Osteocyte (in vitro differentiated cells): ENCODE measurements at places on chromosomes 4 and X.

GRCh38 chr4:30801876-30802275 lies 81.7 kb downstream of the PCDH7 start:
- H3K27me3 ChIP-seq = no peaks in the 10 kb centered on the region
- peaks cover 20% of the 10 kb centered on the region for H3K4me1 ChIP-seq
- peak overlapping the region; percentile 45 for H3K27ac ChIP-seq
- DNase-seq = no peak
- H3K4me3 ChIP-seq = no peak overlapping the region

DNA sequence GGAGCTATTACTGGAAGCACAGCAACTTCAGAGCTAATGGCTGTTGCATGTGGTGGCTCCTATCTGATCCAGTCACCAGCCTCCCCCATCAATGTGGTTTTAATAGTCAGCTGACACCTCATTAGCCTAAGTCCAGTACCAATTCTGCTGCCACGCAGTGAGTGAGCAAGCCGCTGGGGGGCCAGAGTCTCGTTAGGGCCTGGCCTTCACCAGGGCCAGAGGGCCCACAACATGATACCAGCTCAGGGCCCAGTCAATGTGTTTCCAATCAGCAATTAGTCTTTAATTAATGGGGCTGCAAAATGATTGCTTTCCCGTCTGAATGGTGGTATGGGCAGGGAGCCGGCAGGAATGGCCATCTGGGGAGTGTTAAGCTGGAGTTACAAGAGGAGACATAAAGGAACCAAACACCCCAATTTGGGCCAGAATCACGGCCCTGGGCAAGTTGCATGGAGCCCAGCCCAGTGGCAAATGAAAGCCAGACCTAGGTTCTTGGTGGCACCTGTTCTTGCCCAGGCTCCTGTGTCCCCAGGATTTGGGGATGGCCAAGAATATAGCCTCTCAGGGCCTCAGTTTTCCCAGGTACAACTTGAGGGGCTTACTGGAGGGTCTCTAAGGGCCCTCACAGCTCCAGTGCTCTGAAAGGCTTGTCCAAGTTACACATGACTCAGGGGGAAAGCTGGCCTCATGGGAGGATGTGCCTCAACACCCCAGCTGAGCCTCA lies 119.2 kb downstream of the EFNB1 start:
- no peak overlapping the region for H3K27ac ChIP-seq
- no peaks in the 10 kb centered on the region for H3K36me3 ChIP-seq
- no peaks in the 10 kb centered on the region for H3K27me3 ChIP-seq
- no peak for DNase-seq

- DNase-seq = no peak
- no peak overlapping the region for H3K27ac ChIP-seq
- peaks cover 8% of the 10 kb centered on the region for H3K27me3 ChIP-seq
- no peaks in the 10 kb centered on the region for H3K4me1 ChIP-seq
- no peak overlapping the region for H3K4me3 ChIP-seq
Observed at GRCh38 chr4:102493257-102493656, 7.9 kb upstream of the NFKB1 start.

GRCh38 chrX:55057675-55058249 lies 17.1 kb upstream of the PAGE2B start:
- peaks cover 11% of the 10 kb centered on the region for H3K27me3 ChIP-seq
- H3K4me1 ChIP-seq = peaks cover 10% of the 10 kb centered on the region
- peak overlapping the region; percentile 39 for H3K27ac ChIP-seq
- no peaks in the 10 kb centered on the region for H3K36me3 ChIP-seq
- DNase-seq = no peak

DNA sequence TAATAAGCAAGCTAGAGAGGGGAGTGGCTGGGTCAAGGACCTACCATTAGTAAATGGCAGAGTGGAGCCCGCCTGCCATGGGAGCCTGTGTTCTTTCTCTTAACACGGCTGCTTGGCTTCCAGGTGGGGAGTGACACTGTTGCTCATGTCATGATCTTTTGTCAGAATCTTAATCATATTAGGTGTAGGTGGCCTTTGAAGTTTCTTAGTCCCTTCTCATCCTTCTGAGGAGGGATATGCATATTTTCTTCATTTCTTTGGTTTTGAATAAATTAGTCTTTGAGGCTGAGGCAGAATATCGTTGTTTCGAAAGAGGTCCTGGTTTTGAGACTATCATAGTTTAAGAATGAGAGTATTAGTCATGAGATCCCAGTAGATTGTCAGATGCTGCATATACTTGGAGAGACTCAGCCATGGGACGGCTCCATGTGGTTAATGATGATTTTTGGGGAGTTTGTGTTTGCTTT lies 28.9 kb downstream of the SNX25 start:
- H3K27ac ChIP-seq = no peak overlapping the region
- no peak for DNase-seq
- no peak overlapping the region for H3K4me3 ChIP-seq
- H3K36me3 ChIP-seq = peaks cover 11% of the 10 kb centered on the region
- H3K4me1 ChIP-seq = peaks cover 51% of the 10 kb centered on the region

DNA sequence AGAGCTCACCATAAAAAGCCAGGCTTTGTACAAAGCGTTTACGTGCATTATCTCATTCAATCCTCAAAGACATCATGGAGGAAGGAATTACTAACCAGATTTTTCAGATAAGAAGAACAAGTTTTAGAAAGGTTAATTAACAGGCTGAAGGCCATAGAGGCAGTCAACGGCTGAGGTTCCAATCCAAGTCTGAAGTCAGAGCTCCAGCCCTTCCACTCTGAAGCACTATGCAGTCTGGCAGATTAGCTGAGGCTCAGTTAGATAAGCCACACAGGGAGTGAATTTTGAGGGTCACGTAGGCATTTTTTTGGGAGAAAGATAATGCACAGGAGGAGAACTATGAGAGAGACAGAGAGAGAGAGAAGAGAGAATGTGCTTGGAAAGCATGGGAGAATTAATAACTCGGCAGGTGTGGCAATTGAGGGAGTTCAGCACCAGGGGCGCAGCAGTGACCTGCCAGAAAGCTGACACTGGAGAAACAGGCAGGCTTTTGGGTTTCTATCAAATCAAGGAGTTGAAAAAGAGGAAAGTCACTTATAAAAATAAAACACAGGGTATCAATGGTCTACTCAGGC lies 116.5 kb upstream of the NAP1L5 start:
- peaks cover 2% of the 10 kb centered on the region for H3K36me3 ChIP-seq
- H3K4me3 ChIP-seq = no peak overlapping the region
- no peak for DNase-seq
- H3K27ac ChIP-seq = no peak overlapping the region
- no peaks in the 10 kb centered on the region for H3K27me3 ChIP-seq

DNA sequence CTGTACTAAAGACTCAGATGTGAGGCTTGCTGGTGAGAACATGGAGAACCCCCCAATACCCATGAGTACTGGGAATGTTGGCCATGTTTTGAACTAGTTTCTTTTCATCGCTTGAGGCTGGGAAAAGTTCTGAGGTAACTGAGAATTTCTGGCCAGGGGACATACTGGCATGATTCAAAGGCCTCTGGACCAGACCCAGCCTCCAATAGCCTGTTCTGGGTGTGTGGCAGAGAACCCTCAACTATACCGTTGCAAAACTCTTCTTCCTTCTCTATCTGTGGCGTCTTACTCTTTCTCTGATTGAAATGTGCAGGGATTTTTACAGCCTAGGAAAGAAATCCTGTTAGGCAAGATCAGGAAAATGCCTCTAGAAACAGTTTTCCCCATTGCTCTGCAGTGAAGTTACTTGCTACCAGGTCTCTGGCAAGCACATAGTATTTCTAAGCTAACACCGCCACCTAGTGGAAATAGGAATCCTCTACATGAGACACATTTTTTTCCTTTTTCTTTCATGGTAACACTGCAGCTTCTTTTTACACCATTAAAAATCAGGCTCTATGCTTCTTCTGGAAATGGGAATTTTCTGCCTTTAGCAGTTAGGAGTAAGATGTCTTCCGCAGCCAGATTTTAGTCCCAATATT lies 170.7 kb upstream of the ZCCHC13 start:
- H3K36me3 ChIP-seq = no peaks in the 10 kb centered on the region
- no peaks in the 10 kb centered on the region for H3K4me1 ChIP-seq
- H3K27ac ChIP-seq = no peak overlapping the region
- H3K27me3 ChIP-seq = no peaks in the 10 kb centered on the region
- DNase-seq = no peak

- H3K4me1 ChIP-seq = no peaks in the 10 kb centered on the region
- no peak for DNase-seq
- H3K27me3 ChIP-seq = no peaks in the 10 kb centered on the region
- H3K36me3 ChIP-seq = no peaks in the 10 kb centered on the region
Observed at GRCh38 chr4:81607950-81608349, 136.2 kb upstream of the RASGEF1B start.

DNA sequence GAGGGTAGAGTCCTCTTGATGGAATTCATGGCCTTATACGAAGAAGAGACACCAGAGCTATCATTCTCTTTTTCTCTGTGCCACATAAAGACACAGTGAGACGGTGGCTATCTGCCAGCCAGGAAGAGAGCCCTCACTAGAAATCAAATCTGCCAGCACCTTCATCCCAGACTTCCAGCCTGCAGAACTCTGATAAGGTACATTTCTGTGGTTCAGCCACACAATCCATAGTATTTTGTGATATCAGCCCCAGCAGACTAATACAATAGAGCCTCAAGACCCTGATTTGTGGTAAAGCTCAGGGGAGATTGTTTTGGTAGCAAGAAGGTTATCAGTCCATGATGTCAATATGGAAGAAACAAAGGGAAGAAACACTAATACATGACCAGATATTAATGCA lies 1213.2 kb downstream of the NLGN4X start:
- DNase-seq = no peak
- no peak overlapping the region for H3K4me3 ChIP-seq
- no peaks in the 10 kb centered on the region for H3K36me3 ChIP-seq
- no peaks in the 10 kb centered on the region for H3K27me3 ChIP-seq
- H3K4me1 ChIP-seq = no peaks in the 10 kb centered on the region

GRCh38 chrX:131058136-131058868 lies at the start of gene ARHGAP36:
Gene ARHGAP36, plus strand, starts transcription at chrX:131058346. Its CDS starts 23,320 bp downstream, at chrX:131081666.
- peaks cover 28% of the 10 kb centered on the region for H3K27me3 ChIP-seq
- no peak within 1 kb of the TSS for H3K4me3 ChIP-seq
- H3K36me3 ChIP-seq = no peaks in the 10 kb centered on the region
- H3K4me1 ChIP-seq = no peaks in the 10 kb centered on the region
- no peak within 1 kb of the TSS for H3K27ac ChIP-seq

DNA sequence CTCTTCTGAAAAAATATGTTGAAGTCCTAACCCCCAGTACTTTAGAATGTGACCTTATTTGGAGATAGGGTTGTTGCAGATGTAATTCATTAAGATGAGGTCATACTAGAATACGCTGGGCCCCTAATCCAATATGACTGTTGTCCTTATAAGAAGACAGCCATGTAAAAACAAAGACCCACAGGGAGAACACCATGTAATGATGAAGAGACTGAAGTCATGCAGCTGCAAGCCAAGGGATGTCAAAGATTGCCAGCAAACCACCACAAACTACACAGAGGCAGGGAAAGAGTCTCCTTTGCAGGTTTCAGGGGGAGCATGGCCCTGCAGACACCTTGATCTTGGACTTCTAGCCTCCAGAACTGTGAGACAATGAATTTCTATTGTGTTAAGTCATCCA lies 37.4 kb downstream of the CXorf58 start:
- H3K4me1 ChIP-seq = no peaks in the 10 kb centered on the region
- H3K36me3 ChIP-seq = peaks cover 2% of the 10 kb centered on the region
- H3K27ac ChIP-seq = no peak overlapping the region
- H3K4me3 ChIP-seq = no peak overlapping the region

- no peaks in the 10 kb centered on the region for H3K36me3 ChIP-seq
- no peaks in the 10 kb centered on the region for H3K27me3 ChIP-seq
- no peaks in the 10 kb centered on the region for H3K4me1 ChIP-seq
- no peak overlapping the region for H3K4me3 ChIP-seq
- no peak overlapping the region for H3K27ac ChIP-seq
Observed at GRCh38 chr4:181030961-181031360, 1212.2 kb upstream of the TENM3 start.

DNA sequence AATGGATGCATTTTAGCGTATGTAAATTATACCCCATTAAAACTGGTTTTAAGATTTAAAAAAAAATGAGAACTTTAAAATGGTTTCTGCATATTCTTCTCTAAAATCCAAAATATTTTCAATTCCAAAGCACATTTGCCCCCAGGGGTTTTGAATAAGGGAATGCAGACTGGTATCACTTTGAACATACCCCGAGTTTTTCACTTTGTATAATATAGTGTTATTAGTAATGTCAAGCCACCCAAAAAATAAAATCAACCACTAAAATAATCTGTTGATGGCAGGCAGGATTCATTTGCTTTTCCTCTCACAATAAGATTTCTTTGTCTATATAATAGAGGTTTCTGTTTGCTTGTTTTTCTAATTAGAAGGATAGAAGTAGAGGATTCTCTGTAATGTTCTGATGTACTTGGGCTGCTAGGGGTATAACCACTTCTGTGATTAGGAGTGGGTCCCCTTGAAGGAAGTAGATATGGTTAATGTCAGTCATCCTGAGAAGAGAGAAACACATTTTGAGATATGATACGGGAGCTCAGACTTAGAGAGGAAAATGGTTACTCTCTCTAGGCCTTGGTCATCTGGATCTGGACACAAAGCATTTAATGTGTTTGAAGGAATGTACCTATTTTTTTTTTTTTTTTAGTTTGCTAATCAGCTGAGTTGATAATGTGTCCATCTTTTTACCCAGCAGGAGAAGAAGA lies 9.3 kb upstream of the LIN54 start:
- H3K36me3 ChIP-seq = peaks cover under 1% of the 10 kb centered on the region
- no peak for DNase-seq
- no peaks in the 10 kb centered on the region for H3K4me1 ChIP-seq

DNA sequence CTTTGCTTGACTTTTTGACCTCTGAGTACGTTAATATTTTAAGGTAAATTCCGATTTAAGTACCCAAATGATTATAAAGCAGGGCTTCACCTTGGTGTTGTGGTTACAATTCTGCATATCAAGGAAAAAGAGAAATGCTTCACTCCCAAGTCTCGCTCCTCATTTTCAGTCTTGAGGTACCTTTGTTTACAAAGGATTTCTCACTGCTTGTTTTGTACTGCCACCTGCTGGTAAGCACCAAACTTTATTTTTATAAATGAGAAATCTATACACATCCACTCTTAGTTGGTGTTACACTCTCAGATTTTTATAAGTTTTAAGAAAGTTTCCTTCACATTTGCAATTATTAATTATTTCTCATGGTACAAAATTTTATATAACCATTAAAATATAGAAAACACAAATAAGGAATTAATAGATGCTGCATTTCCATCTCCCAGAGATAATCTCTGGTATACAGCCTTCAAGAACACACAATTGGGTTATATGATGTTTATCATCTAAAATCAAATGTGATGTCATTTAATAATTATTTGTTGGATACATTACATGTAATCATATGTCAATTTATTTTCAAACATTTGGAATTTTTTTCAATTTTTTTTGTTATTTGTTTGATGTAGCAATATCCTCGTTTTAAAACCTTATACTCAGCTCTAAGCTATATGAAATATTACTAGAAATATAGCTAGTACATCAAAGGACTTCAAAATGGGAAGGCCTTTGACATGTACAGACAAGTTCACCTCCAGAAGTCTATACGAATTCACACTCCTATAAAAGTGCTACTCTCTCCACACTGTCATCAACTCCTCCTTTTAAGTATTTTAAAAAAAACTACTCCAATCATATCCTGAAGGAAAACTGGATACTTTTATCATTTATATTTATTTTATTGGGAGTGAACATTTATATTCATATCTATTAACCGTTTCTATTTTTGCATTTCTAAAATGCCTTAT lies 179.9 kb downstream of the KCNIP4 start:
- H3K4me3 ChIP-seq = peak overlapping the region; percentile 27
- DNase-seq = no peak
- H3K27me3 ChIP-seq = peaks cover 25% of the 10 kb centered on the region
- peaks cover 12% of the 10 kb centered on the region for H3K4me1 ChIP-seq

GRCh38 chrX:13077168-13077567 lies 32.7 kb upstream of the FAM9C start:
- no peaks in the 10 kb centered on the region for H3K27me3 ChIP-seq
- peaks cover 47% of the 10 kb centered on the region for H3K4me1 ChIP-seq
- H3K27ac ChIP-seq = peak overlapping the region; percentile 18
- no peaks in the 10 kb centered on the region for H3K36me3 ChIP-seq
